ENCODE measurements at places on chromosomes 6 and 20.

DNA sequence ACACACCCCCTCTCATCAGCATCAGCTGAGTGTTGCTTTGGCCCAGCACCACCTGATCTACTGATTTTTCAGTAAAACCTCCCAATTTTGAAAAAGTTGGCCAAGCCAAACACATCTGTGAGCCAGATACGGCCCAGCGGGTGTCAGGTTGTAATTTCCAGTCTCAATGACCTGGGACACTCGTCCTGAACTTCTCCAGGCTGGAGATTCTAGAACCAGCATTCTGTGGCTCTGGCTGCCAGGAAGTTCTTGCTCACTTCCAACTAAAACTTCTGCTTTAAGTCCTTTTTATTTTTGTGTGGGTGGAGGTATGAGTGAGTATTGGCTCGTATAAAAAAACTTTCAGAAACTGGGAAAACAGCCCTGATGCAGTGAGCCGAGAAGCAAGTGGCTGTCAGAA is 5.1 kb downstream of the KIAA1755 start:
- peak; percentile 70 for DNase-seq

GRCh38 chr6:112036088-112036637 is 17.7 kb upstream of the CCN6 start:
- DNase-seq, result no peak

DNA sequence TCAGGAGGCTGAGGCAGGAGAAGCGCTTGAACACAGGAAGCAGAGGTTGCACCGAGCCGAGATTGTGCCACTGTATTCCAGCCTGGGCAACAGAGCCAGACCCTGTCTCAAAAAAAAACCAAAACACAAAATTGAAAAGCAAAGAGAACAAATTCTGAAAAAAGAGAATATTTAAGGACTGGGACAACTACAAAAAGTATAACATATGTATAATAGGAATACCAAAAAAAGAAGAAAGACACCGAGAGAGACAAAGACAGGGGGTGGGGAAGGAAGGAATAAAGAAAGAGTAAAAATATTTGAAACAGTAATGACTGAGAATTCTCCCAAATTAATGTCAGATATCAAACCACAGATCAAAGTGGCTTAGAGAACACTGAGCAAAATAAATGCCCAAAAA is 5.5 kb upstream of the ZNF391 start:
- no peak for DNase-seq

DNA sequence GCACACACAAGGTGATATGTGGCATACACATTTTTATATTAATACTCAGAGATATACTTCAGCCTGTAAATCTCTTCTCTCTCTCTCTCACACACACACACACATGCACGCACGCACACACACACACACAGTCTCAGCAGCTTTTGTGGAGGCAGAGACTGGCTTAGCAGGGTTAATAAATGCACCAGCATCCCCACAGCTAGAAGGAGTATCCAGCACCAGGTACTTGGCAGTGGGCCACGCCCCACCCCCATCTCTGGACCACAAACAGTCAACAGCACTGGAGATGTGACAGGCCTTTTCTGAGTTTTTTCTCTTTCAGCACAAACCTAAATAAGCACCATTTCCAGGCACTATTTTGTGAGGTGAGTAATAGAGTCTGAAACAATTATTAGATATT is 47.3 kb upstream of the LRFN2 start:
- DNase-seq, result no peak

GRCh38 chr6:158536084-158536890 is 23.6 kb upstream of the TMEM181 start:
- DNase-seq, result peak; percentile 74

GRCh38 chr20:63223121-63223825 is 7.3 kb upstream of the YTHDF1 start:
- peak; percentile 42 for DNase-seq

- no peak for DNase-seq
Measured at GRCh38 chr20:17940224-17940971, 28.2 kb downstream of the SNX5 start.

- DNase-seq, result peak; percentile 83
Measured at GRCh38 chr20:48841875-48842529, 14.2 kb upstream of the PREX1 start.

DNA sequence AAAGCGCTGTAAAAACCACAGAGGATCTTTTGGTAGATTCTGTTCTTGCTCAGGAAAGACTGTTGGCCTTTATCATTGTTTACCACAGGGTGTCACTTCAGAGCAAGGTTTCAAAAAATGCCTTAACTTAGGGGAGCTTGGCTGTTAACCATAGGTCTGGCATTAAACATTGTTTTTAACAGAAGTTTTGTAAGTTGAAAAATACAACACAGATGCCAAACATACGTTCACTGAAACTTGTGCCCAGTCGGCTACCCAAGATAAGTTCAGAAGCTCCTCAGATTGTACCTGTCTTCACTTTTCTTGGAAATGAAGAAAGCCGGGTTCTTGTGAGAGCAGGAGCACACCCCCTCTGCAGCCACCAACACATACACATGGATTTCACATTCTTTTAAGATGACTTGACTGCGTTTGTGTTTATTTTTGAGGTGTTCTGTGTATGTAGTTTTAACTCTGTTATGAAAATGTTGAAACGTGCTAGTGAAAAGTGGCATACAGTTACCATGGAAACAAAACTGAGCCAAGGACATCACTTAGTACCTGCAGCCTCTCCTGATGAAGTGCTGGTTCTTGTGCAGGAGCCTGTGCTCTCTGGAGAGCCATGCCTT is 64.9 kb downstream of the SYCP2L start:
- DNase-seq, result peak; percentile 71

- DNase-seq, result no peak
Measured at GRCh38 chr6:137724018-137724403, 143.0 kb upstream of the TNFAIP3 start.

DNA sequence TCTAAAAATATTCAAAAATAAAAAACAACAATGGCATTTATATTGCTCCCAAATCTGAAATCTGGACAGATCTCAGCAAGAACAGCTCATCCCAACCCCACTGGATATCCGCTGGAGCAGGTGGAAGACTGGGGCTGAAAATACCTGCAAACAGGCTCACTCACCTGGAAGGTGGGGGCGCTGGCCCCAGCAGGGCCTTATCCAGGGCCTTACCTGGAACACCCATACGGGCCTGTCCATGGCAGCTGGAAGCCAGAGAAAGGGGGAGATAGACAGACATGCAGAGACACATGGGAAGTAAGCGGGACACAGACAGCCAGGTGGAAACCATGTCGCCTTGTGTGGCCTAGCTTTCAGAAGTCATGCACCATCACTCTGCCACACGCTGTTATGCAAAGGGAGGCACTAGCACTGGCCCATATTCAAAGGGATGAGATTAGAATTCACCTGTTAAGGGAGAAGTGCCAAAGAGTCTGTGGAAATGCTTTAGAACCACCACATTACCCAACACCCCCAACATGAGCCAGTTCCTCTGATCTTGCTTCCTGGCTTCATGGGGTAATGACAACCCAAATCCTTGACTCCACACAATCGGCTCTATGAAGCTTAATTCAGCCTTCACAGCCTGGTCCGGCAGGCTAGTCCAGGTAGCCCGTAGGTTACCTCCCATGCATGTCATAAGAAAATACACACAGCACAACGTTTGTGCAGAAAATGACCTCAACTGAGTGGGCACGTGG is 99.0 kb upstream of the CDYL start:
- no peak for DNase-seq

GRCh38 chr6:47407300-47408281 is 70.0 kb upstream of the CD2AP start:
- peak; percentile 6 for DNase-seq

- peak; percentile 47 for DNase-seq
Measured at GRCh38 chr6:143594647-143595046, 83.1 kb upstream of the PHACTR2 start.

DNA sequence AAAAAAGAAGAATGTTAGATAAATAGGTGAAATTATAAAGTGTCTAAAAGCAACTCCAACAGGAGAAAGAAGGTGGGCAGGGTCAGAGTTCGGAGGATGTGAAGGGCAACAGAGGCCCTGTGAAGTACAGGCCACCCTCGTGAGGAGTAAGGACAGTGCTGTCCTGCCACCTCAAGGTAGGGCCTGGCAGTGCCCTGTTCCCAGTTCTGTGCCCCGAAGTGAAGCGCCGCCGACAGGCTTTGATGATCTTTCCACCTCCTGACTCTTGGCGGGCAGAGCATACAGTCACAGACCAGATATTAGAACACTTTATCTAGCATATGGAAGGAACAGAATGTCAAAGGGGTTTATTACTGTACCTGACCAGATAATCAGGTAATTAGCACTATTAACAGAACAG is 75.8 kb downstream of the GJA10 start:
- no peak for DNase-seq

DNA sequence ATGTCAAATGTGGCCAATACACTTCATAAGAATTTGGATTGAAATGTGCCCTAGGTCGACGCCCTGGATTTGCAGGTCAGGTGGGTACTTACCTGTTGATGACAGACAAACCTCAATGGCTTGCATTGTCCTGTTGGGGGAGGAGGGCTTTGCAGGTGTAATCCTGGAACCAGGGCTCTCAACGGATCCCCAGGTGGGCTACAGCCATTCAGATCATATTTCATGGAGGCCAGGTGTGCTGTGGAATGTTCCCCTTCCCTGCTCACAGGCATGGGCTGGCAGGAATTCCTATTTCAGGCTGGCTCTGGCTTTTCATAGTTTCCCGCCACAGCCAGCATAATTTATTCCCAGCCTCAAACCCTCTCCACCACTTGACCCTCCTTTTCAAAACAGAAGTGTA is 254.7 kb downstream of the SMOC2 start:
- no peak for DNase-seq

DNA sequence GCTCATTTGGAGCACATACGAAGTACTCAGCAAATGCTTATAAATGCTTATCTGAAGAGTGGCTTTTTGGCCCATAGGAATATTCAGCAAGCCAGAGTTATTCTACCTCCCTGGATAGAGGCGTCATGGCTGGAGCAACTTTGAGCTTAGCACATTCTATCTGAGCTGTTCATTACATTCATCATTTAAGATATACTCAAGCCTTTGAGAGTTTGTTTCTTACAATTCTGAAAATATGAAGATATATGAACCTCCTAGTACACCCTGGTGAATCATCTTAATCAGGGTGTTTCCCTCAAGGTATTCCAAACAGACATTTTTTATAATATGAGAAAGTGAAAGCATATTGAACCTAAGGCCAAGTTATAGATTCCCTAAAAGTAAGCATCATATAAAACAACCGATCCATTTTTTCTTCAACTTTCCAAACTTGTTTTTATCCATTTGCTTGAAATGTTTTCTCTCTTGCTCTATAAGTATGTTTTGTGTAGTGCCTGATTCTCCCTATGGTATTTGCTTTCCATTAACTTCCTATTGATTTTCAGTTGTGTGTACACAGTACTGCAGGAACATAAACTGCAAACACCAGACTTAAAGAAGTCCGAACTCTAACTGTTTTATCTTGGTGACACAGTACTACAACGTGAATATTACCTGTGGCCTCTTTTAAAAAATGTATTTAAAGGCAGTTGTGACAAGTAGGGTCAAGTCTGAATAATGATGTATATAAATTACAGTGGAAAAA is 139.7 kb upstream of the PTPRK start:
- DNase-seq, result peak; percentile 79

GRCh38 chr6:79777713-79778579 is 146.8 kb downstream of the SH3BGRL2 start:
- peak; percentile 67 for DNase-seq

- DNase-seq, result no peak
Measured at GRCh38 chr20:752291-752690, 16.0 kb downstream of the SLC52A3 start.

DNA sequence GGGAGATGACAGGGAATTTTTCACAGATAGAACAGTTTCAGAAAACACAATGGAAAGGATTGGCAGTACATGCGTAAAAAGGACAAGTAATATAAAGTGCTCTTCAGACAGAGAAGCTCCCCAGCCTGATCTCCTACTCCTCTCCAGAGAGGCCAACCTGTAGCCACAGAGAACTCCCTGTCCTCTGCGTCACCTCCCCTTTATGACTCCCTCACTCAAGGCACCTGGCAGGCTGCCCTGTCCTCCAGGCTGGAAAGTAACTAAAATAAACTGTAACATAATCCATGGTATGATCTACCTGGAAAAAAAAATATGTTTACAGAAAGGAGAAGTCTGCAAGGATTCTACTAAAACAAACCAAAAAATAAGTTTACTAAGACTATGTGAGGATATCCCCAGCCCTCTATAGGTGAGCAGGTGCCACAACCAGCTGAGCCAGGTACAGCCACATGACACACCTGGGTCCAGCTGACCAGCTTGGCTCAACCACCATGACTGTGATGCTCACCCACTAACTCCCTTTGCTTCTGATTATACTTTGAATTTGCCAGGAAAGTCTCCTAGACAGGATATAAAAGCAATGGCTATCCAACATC is 29.2 kb downstream of the MBOAT1 start:
- no peak for DNase-seq
